Glutamatergic neuron (in vitro differentiated cells): ENCODE measurements at places on chromosomes 7 and 10. TPM values are rescaled to one million over a fixed set of nuclear protein-coding genes. Genes with fewer than 3 reads are reported as not detected.

GRCh38 chr7:620056-620455 lies 100.4 kb upstream of the PDGFA start:
- H3K4me3 ChIP-seq, result no peak overlapping the region
- peaks cover 10% of the 10 kb centered on the region for H3K27me3 ChIP-seq
- no peak for DNase-seq
- peaks cover 42% of the 10 kb centered on the region for H3K36me3 ChIP-seq
- no peak overlapping the region for H3K27ac ChIP-seq

Gene NFE2L3
- 42.1 TPM for total RNA-seq

DNA sequence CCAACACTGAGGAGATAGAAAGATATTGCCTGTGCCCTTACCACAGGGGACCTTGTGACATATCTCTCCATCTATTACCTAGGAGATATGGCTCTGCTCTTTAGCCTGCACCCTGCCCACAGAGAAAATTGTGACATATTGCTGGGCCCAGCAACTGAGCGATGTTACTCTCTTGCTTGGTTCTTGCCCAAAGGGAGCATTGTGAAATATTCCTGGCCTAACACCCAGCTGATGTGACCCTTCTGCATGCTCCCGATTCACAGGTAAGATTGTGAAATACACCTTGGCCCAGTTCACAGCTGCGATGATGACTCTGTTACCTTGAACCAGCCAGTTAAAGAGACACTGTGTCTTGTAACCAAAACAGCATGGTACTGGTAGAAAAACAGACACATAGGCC lies 37.2 kb upstream of the ZNF107 start:
- H3K4me3 ChIP-seq, result no peak overlapping the region
- no peaks in the 10 kb centered on the region for H3K27me3 ChIP-seq
- no peak overlapping the region for H3K27ac ChIP-seq

GRCh38 chr7:121515630-121516401 lies 119.7 kb upstream of the FAM3C start:
- no peak for DNase-seq
- no peak overlapping the region for H3K4me3 ChIP-seq
- no peaks in the 10 kb centered on the region for H3K4me1 ChIP-seq
- peaks cover 5% of the 10 kb centered on the region for H3K36me3 ChIP-seq

- peaks cover 15% of the 10 kb centered on the region for H3K27me3 ChIP-seq
- no peaks in the 10 kb centered on the region for H3K36me3 ChIP-seq
- DNase-seq, result peak; percentile 72
- peaks cover 25% of the 10 kb centered on the region for H3K4me1 ChIP-seq
- H3K4me3 ChIP-seq, result peak overlapping the region; percentile 84
Measured at GRCh38 chr7:76202666-76203030, 952 bp downstream of the SRRM3 start.

GRCh38 chr10:33153968-33154327 lies 180.5 kb downstream of the NRP1 start:
- peaks cover 21% of the 10 kb centered on the region for H3K4me1 ChIP-seq
- DNase-seq, result no peak
- no peak overlapping the region for H3K4me3 ChIP-seq
- no peaks in the 10 kb centered on the region for H3K36me3 ChIP-seq
- H3K27me3 ChIP-seq, result peaks cover 2% of the 10 kb centered on the region

Gene OR2A1
- not detected for total RNA-seq

DNA sequence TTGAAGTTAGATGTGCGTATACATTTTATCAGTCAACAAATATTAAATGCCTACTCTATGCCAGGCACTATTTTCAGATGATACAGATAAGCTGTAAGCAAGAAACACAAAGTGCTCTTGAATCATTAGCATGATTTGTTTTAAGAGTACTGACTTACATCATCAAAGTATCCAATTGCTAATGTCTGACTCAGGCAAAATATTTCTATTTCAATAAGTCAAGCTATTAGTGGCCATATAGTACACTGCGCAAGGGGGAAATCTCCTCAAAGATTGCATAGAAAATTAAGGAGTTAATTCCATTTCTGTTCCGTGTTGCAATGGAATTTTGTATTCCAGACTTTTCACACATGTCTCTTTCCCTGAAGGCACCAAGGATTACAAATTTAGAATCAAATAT lies 46.1 kb upstream of the DNAJC1 start:
- no peak overlapping the region for H3K27ac ChIP-seq
- no peaks in the 10 kb centered on the region for H3K36me3 ChIP-seq
- DNase-seq, result no peak
- H3K4me1 ChIP-seq, result no peaks in the 10 kb centered on the region

Gene TFR2
- total RNA-seq, result 5.1 TPM

Gene ANKRD30A
- not detected for total RNA-seq

DNA sequence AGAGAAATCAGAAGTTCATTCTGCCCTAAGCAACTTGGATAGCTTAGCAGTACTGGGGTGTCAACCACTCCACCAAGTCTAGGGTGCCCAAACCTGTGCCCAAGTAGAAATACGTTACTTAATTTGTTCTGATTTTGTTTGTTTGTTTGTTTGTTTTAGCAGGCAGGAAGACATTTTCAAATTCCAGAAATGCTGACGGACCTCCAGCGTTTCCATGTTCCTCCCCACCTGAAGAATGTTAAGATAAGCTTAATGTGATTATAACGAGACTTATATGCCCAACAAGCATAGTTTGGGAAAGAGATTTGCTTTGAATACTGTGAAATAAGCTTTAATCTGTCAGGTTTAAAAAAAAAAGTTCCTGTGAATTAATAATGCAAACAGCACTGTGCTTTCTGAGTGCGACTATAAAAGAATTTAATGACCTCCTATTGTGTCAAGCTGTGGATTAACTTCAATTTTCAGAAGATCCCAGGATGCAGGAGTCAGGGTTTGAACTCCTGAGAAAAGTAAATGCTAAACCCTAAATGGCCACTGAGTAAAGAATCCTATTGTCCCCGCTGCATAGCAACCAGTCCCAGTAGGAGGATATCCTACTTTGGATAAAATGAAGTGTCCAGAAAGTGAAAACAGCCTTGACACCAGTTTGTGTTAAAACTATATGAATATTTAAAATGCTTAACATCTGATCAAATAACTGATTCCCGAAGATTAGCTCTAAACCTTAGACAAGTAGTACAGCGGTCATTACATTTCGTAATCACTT lies 56.5 kb downstream of the LYZL1 start:
- H3K27me3 ChIP-seq, result no peaks in the 10 kb centered on the region
- H3K4me1 ChIP-seq, result no peaks in the 10 kb centered on the region
- no peak overlapping the region for H3K4me3 ChIP-seq

- peaks cover 37% of the 10 kb centered on the region for H3K4me1 ChIP-seq
- DNase-seq, result peak; percentile 59
- H3K4me3 ChIP-seq, result no peak overlapping the region
- peak overlapping the region; percentile 79 for H3K27ac ChIP-seq
- H3K27me3 ChIP-seq, result peaks cover 20% of the 10 kb centered on the region
Measured at GRCh38 chr10:79401015-79401921, 44.2 kb downstream of the ZCCHC24 start.
